LHCN-M2 (cell line): ENCODE measurements at places on chromosomes 1 and 21. TPM values are rescaled to one million over a fixed set of nuclear protein-coding genes. Genes with fewer than 3 reads are reported as not detected.

GRCh38 chr1:228122921-228123441 lies 13.9 kb upstream of the MRPL55 start:
- no peak for DNase-seq

DNA sequence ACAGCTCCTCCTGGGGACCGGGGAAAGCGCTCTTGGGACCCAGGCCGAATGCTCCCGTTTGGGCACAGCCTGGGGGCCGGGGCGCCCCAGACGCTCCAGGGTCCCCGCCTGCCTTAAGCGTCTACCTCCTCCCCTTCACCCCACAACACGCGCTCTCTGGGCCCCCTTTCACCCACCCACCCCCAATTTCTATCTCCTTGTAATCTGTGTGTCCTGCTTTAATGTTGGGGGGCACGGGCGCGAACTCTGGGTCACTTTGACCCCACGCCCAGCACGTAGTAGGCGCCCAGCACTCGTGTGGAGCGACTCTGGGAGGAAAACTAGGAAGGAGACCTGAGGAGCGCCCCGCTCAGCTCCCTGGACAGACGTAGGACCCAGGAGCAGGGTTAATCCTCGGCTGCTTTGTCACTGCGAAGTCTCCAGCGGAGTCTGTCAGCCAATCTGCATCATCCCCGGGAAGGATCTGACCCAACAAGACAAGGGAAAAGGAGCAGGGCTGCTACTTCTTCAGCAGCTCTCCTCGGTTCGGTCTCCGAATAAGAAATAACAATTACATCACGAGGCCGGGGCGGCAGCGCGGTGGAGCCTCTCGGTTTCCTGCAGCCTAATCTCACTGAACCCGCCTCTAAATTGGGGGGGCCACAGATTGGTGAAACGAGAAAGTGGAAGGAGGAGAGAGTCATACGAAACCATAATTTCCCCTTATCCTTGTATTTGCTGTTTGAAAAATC lies 757 bp upstream of the NRIP1 start:
- peak; percentile 87 for DNase-seq

DCST2 gene
- 0.11 and 0.13 TPM in 2 replicates for total RNA-seq

DNA sequence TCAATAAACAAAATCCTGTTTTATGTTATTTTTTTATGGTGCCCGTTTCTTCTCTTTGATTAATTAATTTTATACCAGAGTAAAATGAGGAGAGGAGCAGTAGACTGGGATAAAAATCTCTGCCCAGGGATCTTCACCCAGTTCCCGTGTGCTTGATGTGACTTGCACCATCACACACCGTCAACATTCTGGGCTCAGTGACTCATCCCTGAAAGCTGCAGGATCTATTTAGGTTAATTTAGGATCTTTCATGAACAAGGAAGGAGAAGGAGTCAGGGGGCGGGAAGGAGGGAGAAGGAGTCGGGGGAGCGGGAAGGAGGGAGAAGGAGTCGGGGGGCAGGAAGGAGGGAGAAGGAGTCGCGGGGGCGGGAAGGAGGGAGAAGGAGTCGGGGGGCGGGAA lies 182.4 kb downstream of the SMYD3 start:
- DNase-seq, result peak; percentile 24

DNASE2B gene
- not detected in 2 replicates for total RNA-seq

GRCh38 chr1:161738627-161739287 lies 10.8 kb upstream of the DUSP12 start:
- peak; percentile 78 for DNase-seq

- DNase-seq, result no peak
Measured at GRCh38 chr1:204265665-204266064, 51.9 kb upstream of the GOLT1A start.

OR14K1 gene
- total RNA-seq, result not detected in 2 replicates

GRCh38 chr1:209130886-209131285 lies 452.6 kb upstream of the CAMK1G start:
- no peak for DNase-seq

DNA sequence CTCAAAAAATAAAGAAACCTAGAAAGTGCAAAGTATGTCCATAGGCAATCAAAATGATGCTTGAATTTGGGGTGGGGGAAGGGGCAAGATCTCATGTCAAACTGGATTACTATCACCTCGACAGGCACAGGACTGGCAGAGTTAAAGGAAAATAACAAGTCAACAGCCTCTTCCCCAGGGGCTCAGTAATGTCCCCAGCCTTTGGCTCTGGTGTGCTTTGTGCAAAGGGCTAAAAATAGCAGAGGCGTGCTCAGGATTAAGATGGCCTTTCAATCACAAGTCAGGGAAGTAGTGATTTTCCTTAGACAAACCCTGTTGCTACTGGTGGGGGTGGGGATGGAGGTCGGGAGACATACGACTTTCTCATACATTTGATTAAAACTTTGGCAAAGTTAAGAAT lies 63.5 kb upstream of the OLIG2 start:
- DNase-seq, result no peak

DNA sequence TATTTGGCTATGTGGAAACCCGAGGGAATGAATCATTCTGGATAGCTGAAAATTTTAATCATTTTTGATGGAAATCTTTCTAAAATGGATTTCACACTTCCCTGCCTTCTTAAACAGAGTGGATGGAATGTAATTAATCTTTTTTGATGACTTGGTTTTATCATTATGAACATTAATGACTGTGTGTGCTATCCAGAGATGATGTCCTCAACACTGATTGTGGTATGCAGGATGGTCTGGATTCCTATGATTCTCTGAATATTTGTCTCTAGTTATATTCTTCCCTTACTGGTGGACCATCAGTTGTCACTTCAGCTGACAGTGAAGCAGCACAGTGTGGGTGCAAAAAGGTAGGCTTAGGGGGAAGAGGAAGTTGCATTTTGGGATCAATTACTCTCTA lies 513.5 kb downstream of the LMO4 start:
- DNase-seq, result no peak

DNA sequence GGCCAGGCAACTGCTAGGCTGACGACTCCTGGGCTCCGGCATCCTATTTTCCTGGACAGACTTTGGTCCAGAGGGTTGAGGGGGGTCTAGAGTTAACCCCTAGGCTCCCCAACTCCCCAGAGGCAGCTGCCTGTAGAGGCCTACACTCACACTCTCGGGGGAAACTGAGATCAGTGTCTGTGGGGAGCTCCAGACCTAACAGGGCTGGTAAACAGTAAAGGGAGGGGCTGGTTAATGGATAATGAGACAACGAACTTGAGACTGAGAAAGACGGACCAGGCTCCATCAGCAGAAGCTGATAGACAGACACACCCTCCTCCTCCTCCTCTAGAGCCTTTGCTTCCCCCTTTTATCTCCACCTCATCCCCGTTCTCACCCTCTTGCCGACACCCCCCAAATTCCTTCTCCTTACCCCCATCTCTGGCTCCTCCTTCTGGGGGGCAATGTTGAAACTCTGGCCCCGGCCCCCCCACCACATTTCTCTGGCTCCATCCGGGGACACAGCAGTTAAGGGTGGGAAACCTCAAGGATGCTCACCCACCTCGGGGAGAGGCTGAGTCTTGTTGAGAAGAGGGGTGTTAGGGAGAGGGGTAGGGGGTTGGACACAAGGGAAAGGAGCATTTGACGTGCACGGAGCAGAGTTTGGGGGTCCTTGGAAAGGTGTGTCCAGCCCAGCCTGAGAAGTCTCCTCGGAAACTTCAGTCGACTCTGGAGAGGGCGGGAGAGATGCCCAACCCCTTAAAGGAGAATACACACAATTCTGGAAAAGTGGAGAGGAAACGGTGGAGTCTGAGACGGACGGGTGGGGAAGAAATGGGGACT lies at the start of gene MTMR11:
TSS of gene MTMR11 (minus strand) at position 710 of the 822 bp plus-strand sequence. CDS start at position 478, 232 bp downstream.
- peak; percentile 45 for DNase-seq

WNT4 gene
- total RNA-seq, result not detected in 2 replicates

GRCh38 chr1:21301794-21302440 lies 11.7 kb upstream of the ECE1 start:
- no peak for DNase-seq

MEAF6 gene
- 86.2 and 90.1 TPM in 2 replicates for total RNA-seq

GRCh38 chr1:50936321-50936720 lies 23.7 kb downstream of the FAF1 start:
- no peak for DNase-seq

DNA sequence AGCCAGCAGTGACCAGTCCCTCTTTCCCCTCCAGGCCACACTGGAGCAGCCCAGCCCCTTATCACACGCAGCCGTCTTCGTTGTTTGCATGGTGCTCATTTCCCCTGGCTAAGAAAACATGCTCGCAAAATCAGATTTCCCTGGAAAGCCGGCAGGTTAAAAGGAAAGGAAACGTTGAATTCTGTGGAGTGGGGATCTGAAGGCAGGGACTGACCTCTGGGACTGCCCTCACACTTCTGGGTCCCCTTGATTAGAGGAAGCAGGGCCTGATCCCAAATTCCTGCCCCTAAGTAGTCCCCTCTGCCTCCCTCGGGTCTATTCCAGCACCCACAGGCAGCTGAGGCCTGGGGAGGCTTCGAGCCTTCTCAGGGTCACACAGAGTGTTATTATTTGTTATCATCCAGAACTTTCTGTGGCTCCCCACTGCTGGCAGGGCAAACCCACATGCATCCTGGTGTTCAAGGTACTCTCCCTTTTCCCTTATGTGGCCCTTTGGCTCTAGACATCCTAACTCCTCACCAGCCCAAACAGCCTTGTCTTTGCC lies 125.2 kb upstream of the ZBTB40 start:
- DNase-seq, result no peak

CFHR3 gene
- 0.75 TPM in 1 of 2 replicates, not detected in the other for total RNA-seq

DDR2 gene
- 55.3 and 73.1 TPM in 2 replicates for total RNA-seq
